ENCODE measurements at places on chromosomes 12 and 14.

DNA sequence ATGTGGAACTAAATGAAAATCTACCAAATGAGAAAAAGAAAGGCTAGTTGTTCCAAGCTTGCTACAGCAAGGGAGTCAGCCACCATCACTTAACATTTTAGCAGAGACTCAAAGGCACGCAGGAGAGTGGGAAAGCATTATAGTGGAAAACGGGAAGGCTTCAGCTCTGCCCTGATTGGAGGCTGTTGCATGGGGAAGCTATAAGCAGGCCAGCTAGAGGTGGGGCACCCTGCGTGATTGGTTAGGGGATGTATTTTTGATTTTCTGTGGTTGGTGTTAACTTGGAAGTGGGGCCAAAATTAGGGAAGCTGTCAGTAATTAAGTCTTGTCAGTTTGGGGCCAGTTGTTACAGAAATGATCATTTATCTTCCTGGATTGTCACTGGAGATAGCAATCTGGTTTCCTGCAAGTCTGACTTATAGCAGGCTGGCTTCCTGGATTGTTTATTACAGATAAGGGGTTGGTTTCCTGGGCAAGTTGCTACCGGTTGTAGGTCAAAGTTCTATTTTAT lies 93.9 kb downstream of the FAR2 start:
- DNase-seq: no peak

DNA sequence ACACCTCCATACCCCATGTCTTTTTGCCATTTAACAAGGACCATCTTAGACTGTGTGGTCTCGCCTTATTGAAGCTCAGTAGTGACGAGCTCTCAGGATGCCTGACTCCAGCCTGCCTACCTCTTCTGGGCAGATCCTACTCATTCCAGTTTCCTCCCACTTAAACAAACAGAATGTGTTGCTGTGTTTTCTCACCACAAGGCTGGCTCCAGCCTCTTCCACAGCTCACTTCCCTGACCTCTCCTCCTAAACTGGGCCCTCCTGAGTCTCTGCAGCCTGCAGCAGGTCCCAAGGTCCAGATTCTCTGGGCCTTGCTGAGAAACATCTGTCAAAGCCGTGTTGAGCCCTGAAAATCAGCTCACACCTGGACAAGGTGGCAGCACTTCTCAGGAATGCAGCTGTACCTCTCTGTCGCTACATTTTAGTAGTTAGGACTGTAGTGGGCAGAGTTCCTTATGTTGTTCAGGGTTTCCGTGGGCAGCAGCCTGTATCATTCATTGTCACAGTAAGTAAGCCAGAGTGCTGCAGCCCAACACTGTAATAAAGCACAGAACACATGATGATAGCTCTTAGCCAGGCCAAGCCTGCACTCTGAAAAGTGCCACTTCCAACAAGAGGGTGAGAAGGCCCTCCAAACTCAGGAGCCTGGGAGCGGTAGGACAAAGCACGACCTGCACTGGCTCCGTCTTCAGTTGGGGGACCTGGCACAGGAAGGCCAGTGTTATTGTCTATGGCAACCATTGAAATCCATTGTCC lies 68.5 kb downstream of the NKX2-1 start:
- no peak for DNase-seq

DNA sequence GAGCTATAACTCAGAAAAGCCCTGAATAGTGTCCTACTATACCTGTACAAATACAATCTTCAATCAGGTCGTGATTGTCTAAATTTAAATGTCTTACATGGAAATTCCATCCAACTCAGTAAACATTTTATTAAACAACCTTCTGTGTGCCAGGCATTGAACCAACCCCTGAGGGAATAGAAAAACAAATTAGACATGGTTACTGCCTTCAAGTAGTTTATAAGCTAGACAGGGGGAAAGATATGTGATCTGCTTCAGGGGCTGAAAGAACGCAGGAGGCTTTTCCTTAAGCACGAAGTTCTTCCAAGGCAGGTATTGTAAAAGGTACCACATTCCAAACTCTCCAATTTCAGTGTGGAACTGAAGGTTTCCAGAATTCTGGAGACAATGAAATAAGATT lies 39.7 kb upstream of the STAB2 start:
- DNase-seq: peak; percentile 30

DNA sequence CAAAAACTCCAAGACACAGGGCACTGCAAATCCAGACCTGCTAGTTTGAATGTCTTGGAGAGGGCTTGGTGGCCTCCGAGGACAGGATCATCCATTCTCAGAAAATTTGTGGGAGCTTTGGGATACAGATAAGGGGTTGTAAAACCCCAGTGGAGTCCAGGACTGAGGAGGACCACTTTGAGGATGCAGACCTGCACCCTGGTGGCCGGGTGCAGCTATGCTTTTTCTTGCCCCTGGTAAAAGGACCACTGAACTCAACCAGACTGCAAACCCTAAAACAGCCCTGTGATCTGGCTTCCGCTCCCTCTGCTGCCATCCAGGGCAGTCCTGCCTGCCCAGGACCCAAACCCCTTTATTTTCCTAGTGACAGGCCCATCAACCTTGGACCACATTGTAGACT lies 169.5 kb upstream of the DAAM1 start:
- peak; percentile 7 for DNase-seq

GRCh38 chr14:89014569-89014850 lies 190.1 kb downstream of the TTC8 start:
- no peak for DNase-seq

DNA sequence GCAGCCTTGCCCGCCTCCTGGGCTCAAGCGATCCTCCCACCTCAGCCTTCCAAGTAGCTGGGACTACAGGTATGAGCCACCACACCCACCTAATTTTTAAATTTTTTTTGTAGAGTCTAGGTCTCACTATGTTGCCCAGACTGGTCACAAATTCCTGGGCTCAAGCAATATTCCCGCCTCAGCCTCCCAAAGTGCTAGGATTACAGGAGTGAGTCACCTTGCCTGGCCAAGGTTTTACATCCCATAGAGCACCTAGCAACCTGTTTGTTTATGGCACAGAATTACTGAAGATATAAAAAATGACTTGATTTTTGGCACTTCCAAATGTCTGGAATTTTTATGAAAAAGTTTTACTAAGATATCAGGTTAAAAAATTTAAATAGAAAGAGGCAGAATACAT lies 16.5 kb downstream of the MYO1A start:
- DNase-seq: no peak

GRCh38 chr14:36028218-36028617 lies 148.3 kb downstream of the PTCSC3 start:
- no peak for DNase-seq

All from NCI-H2171 treated with DMSO at 0.1 percent for 48 hours (cell line).